Lung microvascular endothelial cell (primary cell): ENCODE measurements at places on chromosomes 4 and X. TPM values are rescaled to one million over a fixed set of nuclear protein-coding genes. Genes with fewer than 3 reads are reported as not detected.

ASB12 gene
- not detected in 2 replicates for total RNA-seq

ETDB gene
- total RNA-seq: not detected in 2 replicates

SPON2 gene
- 0.40 and 0.65 TPM in 2 replicates for total RNA-seq

MAGEA12 gene
- not detected in 2 replicates for total RNA-seq

GYG2 gene
- 0.22 and 0.40 TPM in 2 replicates for total RNA-seq

CT45A2 gene
- not detected in 2 replicates for total RNA-seq

WFS1 gene
- total RNA-seq: 42.1 and 107 TPM in 2 replicates

GPR78 gene
- total RNA-seq: not detected in 2 replicates

SNCA gene
- total RNA-seq: 56.2 and 148 TPM in 2 replicates

SHROOM3 gene
- total RNA-seq: under 0.01 TPM in 2 replicates

HTR2C gene
- total RNA-seq: not detected in 2 replicates

CLGN gene
- under 0.01 TPM in 2 replicates for total RNA-seq

ABCG2 gene
- total RNA-seq: 1.8 and 12.9 TPM in 2 replicates

CT45A10 gene
- total RNA-seq: not detected in 2 replicates

RFC1 gene
- 44.2 and 66.7 TPM in 2 replicates for total RNA-seq

EFHC2 gene
- not detected in 2 replicates for total RNA-seq

PRR32 gene
- total RNA-seq: not detected in 2 replicates

MEPE gene
- not detected in 2 replicates for total RNA-seq

SPCS3 gene
- total RNA-seq: 94.6 and 120 TPM in 2 replicates

KIF4A gene
- total RNA-seq: 1.8 and 6.3 TPM in 2 replicates

PRRG3 gene
- total RNA-seq: not detected in 2 replicates

SEL1L3 gene
- 34.9 and 61.5 TPM in 2 replicates for total RNA-seq

CENPVL2 gene
- not detected in 2 replicates for total RNA-seq

IQCM gene
- total RNA-seq: not detected in 2 replicates

TACR3 gene
- not detected in 2 replicates for total RNA-seq

XPNPEP2 gene
- not detected in 2 replicates for total RNA-seq

ZNF141 gene
- total RNA-seq: 5.2 and 10.1 TPM in 2 replicates

OPRPN gene
- not detected in 2 replicates for total RNA-seq

FGFBP2 gene
- total RNA-seq: not detected in 2 replicates

CT45A8 gene
- not detected in 2 replicates for total RNA-seq

ATP5ME gene
- 215 and 297 TPM in 2 replicates for total RNA-seq

XAGE1A gene
- not detected in 2 replicates for total RNA-seq

UGT2B15 gene
- not detected in 2 replicates for total RNA-seq

CYTL1 gene
- 4.6 and 17.0 TPM in 2 replicates for total RNA-seq

POU3F4 gene
- not detected in 2 replicates for total RNA-seq

NPY2R gene
- total RNA-seq: not detected in 2 replicates

TBC1D8B gene
- 2.2 and 3.4 TPM in 2 replicates for total RNA-seq

TEX13B gene
- total RNA-seq: not detected in 2 replicates

NXF2 gene
- not detected in 2 replicates for total RNA-seq

FGF13 gene
- 25.9 and 46.0 TPM in 2 replicates for total RNA-seq

TCEAL6 gene
- not detected in 2 replicates for total RNA-seq

VCX3B gene
- not detected in 2 replicates for total RNA-seq

HPSE gene
- total RNA-seq: 4.4 and 7.3 TPM in 2 replicates

APELA gene
- total RNA-seq: not detected in 2 replicates

COL25A1 gene
- total RNA-seq: under 0.01 and 0.22 TPM in 2 replicates

RAB41 gene
- not detected in 2 replicates for total RNA-seq

SUPT20HL2 gene
- not detected in 2 replicates for total RNA-seq

BTK gene
- not detected in 2 replicates for total RNA-seq

TREX2 gene
- 4.4 and 7.7 TPM in 2 replicates for total RNA-seq

SPANXD gene
- total RNA-seq: not detected in 2 replicates

HSFX3 gene
- not detected in 2 replicates for total RNA-seq

PPBP gene
- not detected in 2 replicates for total RNA-seq

ALB gene
- total RNA-seq: not detected in 2 replicates

GPC4 gene
- total RNA-seq: under 0.01 and 0.22 TPM in 2 replicates

MAGIX gene
- 0.60 and 0.65 TPM in 2 replicates for total RNA-seq

BEX5 gene
- total RNA-seq: not detected in 2 replicates

COMMD8 gene
- total RNA-seq: 14.3 and 15.3 TPM in 2 replicates

C1QTNF7 gene
- total RNA-seq: not detected in 2 replicates
